ENCODE measurements at places on chromosomes 3 and 15.

- DNase-seq: no peak
Measured at GRCh38 chr15:67776600-67776999, 48.7 kb upstream of the SKOR1 start.

- no peak for DNase-seq
Measured at GRCh38 chr3:30294241-30294667, 312.1 kb upstream of the TGFBR2 start.

- DNase-seq: no peak
Measured at GRCh38 chr15:38391191-38391590, 62.7 kb upstream of the FAM98B start.

- DNase-seq: no peak
Measured at GRCh38 chr15:38975282-38975990, 410.8 kb upstream of the RASGRP1 start.

DNA sequence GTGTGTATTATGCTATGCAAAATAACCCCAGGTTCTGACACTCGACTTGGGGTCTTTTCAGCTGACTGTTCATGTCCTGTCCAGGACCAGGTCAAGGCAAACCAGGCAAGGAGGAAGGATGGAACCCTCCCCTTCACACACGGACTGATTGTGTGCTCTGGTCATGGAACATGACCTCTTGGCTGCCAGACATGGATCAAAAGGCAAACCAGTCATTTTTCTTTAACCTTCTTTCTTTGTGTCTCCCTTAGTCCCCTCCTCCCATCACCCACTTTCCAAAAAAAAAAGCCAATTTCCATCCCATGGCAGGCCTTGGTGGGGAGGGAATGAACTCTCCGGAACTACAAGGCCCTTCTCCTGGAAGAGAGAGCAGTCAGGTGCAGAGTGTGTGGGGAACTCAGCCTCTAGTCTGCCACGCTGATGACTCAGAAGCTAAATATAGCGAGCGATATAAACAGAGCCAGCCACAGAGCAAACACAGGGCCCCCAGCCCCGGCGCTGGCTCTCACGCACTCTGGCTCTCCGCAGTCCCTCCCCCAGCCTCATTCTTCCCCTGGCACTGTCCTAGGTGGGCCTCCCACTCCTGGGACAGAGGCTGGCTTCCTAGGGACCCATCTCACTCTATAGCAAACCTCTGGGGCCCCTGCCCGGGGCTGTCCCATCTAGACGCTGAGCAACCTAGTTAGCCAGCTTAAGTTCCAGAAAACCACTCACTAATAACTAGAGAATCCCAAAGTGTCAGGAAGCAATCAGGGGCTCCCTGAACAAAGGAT is 10.0 kb downstream of the BMF start:
- DNase-seq: peak; percentile 10

- peak; percentile 50 for DNase-seq
Measured at GRCh38 chr15:90184786-90185704, 16.1 kb upstream of the SEMA4B start.

DNA sequence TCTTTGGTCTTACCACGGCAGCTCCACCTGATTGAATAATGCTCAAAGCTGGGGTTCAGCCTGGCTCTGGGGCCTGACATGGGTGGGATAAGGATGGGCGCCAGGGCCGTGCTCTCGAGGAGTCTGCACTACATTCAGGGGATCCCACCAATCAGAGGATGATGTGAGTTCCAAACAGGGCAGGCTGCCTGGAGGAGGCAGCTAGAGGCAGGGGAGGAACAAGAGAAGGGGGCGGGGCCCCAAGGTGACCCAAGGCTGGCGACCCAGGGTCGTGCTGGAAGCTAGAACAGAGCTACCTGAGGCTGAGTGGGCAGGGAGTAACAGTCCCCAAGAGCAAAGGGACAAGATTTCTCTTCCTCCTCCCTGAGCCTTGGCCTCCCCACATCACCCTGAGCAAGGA is 56.1 kb downstream of the PCSK6 start:
- DNase-seq: no peak

GRCh38 chr15:91694831-91695210 is 158.7 kb upstream of the SLCO3A1 start:
- DNase-seq: no peak

DNA sequence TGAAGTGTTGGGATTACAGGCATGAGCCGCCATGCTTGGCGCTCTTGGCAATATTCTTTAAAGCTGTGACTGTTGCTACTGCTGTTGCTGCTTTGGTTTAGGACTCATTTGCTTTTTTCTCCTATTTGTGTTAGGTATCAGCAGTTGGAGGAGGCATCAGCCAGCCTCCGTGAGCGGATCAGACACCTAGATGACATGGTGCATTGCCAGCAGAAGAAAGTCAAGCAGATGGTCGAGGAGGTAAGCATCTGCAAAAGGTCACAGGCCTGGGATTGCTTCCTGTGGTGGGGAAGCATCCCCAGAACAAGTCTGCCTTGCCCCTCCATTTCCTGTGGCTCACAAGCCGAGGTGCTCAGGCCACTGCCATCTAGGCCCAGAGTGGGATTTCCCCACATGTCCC is 47.6 kb downstream of the MYZAP start:
- no peak for DNase-seq

- DNase-seq: no peak
Measured at GRCh38 chr3:153980252-153980590, 141.0 kb upstream of the ARHGEF26 start.

DNA sequence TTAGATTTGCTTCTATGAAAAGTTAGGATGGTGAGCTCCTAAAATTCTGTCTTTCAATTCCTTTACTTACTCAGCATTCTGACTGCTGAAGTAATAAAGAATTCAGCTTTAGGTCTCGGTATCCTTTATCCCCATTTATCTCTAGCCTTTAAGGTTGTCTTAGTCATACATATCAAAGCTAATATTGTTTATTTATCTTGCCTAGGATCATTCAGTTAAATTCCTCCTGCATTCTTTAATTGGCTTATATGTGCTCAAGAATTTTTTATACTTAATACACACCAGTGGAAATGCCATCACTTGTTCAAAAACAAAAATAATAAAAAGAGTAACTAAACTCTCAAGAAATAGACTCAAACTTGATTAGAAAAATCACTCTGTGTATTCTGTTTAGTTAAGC is 507.0 kb downstream of the ZPLD1 start:
- DNase-seq: no peak

- no peak for DNase-seq
Measured at GRCh38 chr3:32224016-32224516, 14.4 kb upstream of the CMTM8 start.

DNA sequence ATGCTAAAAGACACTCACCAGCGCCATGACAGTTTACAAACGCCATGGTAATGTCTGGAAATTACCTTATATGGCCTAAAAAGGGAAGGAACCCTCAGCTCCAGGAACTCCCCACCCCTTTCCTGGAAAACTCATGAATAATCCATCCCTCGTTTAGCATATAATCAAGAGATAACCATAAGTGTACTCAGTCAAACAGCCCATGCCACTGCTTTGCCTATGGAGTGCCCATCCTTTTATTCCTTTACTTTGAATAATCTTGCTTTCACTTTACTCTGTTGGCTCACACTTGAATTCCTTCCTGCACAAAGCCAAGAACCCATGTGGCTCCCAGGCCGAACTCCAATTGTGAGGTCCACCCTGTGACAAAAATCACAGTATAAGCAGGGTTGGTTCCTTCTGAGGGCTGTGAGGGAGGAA is 19.1 kb upstream of the FSTL1 start:
- DNase-seq: no peak

- no peak for DNase-seq
Measured at GRCh38 chr3:112759681-112760080, 87.0 kb downstream of the CD200R1L start.

DNA sequence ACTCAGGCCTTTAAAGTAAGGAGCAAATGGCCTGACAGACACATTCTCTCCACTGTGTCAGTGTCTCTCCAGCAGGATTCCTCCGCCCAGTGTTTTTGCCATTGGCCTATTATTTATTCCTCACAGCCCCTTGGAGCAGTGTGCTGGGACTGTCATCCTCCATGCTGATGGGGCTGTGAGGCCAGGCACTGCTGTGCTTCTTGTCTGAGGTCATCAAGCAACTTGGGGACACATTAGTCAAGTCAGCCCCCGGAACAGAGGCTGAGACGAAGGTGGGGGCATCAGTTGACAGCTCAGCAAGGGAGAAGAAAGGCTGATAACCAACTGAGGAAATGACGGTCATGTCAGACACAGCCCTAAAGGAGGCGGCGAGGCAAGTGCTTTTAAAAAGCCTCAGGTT is 67.4 kb downstream of the XXYLT1 start:
- no peak for DNase-seq

DNA sequence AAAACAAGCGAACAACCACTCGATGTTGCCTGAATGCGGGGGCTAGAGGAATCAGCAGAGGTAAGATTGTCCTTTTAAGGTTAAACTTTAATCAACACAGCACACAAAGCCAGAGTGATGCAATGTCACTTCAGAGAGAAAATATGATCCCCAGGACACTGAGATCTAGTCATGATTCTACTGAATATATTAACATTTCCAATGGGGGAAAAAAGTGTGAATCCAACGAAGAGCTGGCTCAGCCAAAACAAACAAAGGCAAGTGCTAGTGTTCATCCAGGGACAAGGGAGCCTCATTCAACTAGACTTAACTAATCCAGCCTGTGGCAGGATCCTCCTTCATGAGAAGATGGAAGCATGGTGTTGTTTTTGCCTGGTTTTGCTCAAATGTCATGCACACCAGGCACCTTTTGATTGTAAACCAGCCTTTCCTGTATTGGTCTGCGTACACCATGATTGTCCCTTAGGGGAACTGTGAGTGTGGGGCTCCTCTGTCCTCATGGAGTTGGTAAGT is 35.8 kb downstream of the SCG5 start:
- no peak for DNase-seq

DNA sequence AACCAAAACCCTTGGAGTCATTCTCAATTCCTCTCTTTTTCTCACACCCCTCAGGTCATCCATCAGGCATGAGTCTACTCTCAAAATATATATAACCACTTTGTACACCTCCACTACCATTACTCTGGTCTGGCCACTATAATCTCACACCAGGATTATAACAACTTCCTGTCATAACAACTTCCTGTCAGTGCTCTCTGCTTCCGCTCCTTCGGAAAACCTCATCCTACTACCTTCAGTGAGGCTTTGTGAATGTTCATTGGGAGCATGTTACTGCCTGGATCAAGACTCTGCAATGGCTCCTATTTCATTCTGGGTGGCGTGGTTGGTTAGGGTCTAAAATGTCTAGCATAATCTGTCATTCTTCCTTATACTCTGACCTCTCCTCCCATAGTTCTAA is 447.4 kb downstream of the MAGI1 start:
- DNase-seq: no peak

DNA sequence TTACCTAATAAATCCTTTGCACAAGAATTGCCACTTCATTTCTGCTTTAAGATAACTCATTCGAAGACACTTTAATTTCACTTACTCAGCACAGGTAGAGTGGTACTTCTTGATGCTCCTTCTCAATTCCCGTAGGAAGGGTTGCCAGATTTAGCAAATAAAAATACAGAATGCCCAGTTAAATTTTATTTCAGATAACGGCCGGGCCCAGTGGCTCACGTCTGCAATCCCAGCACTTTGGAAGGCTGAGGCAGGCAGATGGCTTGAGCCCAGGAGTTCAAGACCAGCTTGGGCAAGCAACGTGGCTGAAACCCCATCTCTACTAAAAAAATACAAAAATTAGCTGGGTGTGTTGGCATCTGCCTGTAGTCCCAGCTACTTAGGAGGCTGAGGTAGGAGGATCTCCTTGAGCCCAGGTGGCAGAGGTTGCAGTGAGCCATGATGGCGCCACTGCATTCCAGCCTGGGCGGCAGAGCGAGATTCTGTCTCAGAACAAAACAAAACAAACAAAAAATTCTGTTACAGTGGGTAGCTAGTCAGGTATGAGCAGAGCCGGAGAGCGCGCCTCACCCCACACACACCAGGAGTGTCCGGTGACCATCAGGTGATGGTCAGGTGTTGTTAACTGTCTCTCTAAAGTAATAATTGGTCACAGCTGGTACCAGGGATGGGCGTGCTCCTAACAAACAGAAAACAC is 92.8 kb downstream of the DNAH12 start:
- no peak for DNase-seq

GRCh38 chr3:150402217-150402616 is 5.9 kb upstream of the TSC22D2 start:
- no peak for DNase-seq

DNA sequence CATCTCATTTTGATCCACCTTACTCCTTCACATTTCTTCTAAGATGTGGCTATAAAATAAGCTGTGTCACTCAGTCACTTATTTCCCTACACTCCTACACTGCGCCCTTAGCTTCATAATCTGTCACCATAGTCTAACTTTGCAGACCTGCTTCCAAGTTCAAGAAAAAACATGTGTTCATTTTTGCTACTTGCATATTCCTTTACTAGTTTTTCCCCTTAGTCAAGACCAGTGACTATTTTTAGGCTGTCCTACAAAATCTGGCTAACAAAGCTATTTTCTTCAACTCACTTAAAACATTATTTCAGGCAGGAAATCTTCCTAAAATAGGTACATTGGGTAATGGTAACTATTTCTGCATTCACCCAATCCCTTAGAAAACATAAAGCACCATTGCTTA is 272.5 kb downstream of the TBC1D5 start:
- no peak for DNase-seq

DNA sequence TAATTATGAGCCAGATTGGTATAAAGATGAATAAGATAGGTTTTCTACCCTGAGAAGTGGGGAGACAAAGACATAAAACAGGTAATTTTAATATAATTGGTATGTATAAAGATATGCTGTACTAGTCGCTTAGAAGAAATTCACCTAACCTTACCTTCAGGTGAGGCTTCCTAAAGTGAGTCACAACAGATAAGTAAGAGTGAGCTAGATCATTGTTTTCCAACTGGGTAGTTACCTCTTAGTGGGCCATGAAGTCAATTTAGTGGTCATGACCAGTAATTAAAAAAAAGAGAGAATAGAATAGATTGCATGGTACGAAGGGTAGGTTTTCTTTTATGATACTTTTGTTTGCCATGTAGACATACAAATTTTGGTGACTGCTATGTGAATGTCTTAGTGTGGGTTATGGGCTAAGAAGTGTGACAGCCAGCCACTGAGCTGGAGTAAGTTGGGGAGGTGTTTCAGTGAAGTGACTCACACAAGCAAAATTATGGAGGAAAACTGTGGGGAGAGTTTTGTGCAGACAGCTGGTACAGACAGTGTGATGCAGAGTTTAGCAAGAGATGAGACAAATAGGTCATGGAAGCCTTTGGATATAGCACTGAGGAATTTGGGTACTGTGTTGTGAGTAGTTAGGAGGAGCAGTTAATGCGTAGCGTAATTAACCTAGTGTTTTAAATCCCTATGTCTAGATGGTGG is 8.2 kb downstream of the TRNT1 start:
- no peak for DNase-seq

DNA sequence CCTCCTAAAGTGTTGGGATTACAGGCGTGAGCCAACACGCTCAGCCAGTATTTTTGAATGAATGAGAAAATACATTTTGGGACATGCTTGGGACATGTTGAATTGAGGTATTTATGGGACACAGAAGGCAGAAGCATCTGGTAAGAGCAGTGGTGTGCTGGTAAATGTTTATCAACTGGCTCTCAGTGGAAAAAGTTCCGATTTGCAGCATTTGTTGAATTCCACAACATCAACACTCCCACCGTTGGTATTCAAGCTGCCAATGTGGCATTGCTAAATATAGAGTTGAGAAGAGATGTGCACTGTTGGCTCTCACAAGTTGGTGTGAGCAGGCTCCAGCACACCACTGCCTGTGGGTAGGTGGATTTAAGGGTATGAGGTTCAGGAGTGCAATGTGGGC is 35.8 kb upstream of the LRRFIP2 start:
- no peak for DNase-seq

- no peak for DNase-seq
Measured at GRCh38 chr3:44939581-44940036, 36.4 kb downstream of the ZDHHC3 start.
